Hematopoietic multipotent progenitor cell treated with erythropoietin and hydrocortisone succinate and interleukin-3 and kit ligand, for 15 days (in vitro differentiated cells): ENCODE measurements at places on chromosomes 11 and 22.

- no peak for DNase-seq
Observed at GRCh38 chr11:2122222-2122906, 16.8 kb downstream of the IGF2 start.

DNA sequence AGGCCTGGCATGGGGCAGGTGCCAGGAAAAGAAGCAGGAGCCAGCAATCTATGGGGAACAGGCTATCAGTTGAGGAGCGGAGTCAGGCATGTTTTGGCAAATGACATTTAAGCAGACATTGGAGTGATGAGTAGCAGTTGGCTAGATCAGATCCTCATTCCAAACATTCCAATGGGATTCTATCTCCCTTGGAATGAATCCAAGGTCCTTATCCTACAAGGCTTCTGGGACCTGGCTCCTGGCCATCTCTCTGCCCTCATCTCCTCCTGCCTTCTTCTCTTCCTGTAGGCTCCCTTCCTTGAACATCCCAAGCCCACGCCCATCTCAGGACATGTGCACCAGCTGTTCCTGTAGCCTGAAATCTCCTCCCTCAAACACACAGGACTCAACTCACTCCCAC, 1074.5 kb downstream of the TBC1D22A start:
- no peak for DNase-seq

DNA sequence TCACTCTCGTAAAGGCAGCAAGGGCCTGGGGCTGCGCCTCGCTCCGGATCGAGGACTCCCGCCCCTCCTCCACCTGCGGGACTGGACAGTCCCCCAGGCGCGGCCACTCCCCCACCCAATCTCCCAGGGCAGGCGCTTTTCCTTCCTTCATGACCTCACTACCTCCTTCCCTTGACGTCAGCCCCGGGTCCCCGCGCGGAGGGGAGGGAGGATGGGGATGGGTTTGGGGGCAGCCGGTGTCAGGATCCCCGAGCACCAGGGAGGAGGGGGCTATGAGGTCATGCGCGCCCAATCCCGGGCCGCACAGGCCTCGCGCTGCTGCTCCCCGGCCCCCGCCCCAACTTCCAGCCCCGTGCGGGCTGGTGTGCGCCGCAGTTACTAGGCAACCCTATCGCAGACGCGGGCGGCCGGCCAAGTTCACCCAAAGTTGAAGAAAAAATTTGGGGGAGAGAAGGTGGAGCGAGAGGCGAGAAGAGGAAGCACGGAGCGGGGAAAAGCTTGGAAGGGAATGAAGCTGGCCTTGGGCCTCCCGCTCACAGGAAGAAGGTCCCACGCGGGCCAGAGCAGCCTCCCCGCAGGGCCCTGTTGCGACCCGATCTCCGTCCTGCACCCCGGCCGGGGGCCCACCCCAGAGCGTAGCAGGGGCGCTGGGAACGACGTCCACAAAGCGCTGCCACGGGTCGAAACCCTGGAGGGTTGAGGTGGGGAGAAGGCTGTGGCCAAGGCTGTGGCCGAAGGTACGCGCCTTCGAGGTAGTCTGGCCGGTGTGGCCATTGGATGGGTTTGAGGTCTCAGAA, 8.3 kb downstream of the WT1 start:
- DNase-seq: peak; percentile 27

DNA sequence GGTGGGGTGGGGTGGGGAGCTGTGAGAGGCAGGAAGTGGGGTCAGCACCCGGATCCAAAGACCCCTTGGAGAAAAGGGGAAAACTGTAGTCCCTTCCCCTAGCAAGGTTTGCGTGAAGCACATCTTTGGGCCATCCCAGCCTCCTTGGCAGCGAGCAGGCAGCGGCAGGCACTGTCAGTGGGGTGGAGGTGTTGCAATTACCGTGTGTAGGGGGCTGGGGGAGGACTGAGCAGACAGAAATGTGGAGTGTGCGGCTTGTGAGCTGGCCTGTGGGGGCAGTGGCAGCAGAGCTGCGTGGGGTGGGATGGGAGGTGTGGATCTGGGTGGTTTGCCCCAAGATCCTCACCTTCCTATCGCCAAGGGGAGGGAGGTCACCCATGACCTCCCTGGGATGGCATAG, 16.4 kb downstream of the DAGLA start:
- DNase-seq: no peak

DNA sequence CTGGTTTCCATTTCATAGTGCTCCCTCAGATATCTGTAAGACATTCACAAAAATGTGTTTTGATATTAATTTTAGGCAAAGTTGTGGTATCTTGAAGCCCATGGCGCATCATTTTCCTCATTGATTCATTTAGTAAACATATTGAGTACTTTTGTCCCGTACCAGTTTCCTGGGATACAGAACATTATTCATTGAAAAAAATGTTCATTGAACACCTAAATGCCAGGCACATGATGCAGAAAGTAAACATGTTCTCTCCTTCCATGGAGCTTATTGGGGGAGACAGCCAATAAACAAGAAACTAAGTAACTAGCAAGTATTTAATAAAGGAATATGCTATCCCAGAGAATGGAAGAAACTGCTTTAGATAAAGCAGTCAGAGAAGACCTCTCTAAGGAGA, 195.0 kb downstream of the UVRAG start:
- DNase-seq: no peak

- peak; percentile 40 for DNase-seq
Observed at GRCh38 chr22:46110215-46110614, 40.1 kb upstream of the PPARA start.

DNA sequence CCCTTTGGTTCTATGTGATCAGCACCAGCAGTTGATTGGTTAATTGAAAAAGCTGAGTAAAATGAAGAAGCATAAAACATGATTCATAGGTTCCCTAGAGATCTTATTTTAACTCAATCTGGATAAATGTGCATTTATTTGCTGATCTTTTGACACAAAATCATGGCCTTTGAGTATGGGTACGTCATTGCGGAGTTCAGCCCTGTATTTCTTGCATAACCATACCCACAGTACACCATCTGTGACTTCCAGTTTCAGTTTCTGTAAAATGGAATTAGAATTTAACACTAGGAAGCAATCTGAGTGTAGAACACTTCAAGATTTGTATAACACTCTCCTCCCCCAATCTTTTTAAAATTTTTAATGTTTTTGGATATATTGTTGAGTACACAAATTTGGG, 358.2 kb downstream of the DDX10 start:
- no peak for DNase-seq

DNA sequence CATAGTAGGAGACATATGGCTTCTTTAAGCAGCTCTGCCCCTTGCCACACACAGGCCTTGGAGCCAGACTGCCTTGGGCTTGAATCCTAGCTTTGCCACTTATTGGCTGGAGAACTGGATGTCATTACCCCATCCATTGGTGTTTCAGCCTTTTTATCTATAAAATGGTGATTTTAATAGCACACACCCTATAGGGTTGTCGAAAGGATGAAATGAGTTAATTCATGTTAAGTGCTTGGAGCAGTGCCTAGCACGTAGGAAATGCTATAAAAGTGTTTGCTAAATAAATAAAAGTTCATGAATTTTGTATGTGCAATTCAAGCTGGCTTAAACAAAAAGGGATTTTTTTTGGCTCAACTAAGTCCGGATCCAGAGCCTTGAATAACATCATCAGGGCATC, 120.7 kb downstream of the TIMP3 start:
- DNase-seq: no peak

- DNase-seq: no peak
Observed at GRCh38 chr11:78810559-78811009, 235.9 kb upstream of the NARS2 start.

GRCh38 chr11:105769627-105770026, 159.8 kb downstream of the GRIA4 start:
- no peak for DNase-seq

- DNase-seq: no peak
Observed at GRCh38 chr11:108947654-108948570, 283.0 kb downstream of the DDX10 start.

DNA sequence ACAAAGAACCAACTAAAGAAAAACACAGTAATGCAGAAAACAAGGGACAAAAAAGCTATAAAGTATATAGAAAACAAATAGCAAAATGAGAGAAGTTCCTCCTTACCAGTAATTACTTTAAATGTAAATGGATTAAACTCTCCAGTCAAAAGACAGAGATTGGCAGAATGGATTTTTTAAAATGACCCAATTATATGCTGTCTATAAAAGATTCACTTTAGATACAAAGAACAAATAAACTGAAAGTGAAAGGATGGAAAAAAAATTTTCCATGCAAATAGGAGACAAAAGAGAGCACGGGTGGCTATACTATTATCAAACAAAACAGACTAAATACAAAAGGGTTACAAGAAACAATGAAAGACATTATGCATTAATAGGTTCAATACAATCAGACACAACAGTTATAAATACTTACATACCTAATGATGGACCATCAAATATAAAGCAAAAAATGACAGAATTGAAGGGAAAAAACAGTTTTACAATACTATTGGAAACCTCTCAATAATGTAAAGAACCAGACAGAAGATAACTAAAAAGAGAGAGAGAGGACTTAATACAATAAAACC, 64.6 kb downstream of the NARS2 start:
- no peak for DNase-seq

DNA sequence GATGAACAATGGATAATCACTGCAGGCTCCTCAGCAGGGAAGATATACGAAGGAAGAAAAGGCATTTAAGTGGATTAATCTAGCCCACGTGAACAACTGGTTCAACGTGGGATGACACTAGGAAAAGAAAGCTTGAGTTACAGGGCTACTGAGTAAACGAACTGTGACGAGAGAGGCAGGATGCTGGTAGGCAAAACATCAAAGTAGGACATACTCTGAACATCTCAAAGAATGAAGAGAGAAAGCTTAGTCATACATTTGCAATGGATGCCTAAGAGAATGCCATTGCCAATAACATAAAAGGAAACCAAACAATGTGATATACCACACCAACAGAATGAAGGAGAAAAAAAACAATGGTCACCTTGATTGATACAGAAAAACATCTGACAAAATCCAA, 12.9 kb downstream of the USP28 start:
- no peak for DNase-seq

- DNase-seq: no peak
Observed at GRCh38 chr11:85619499-85619898, 7.6 kb downstream of the DLG2 start.

GRCh38 chr11:130763087-130763980, 152.9 kb downstream of the SNX19 start:
- no peak for DNase-seq

DNA sequence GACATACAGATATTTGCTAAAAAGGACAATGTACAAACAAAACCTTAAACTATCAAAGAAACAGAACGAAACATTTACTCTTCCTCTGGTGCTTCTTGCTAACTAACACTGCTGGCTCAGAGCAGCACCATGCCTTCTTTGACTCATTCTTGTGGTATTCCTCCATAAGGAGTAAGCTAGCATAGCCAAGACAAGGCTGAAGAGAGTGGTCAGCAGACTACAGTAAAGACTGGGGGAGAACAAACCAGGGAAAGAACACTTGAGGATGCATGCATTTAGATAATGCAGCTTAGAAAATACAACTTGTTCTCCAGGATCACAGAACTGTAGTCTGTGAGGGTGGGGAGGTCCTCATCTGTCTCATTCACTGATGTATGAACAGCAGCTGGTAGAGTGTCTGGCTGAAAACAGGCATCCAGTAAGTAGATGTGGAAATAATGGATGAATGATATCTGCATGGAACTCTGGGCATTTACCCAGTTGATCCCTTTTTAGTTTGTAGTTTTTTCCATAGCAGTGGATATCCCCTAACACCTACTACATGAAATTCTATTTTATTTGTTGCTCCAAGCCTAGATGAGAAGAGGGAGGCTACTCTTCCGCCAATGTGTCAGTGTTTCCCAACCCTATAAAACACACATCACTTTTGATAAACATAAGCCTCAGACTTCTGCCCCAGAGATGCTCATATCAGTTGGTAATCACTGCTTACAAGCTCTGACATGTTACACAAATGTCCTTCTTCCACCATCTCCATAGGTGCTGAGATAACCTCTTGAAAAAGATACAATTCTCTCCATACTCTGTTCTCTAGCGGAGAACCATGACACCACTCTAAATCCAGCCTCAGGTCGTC, 7.3 kb downstream of the SNX19 start:
- DNase-seq: no peak

DNA sequence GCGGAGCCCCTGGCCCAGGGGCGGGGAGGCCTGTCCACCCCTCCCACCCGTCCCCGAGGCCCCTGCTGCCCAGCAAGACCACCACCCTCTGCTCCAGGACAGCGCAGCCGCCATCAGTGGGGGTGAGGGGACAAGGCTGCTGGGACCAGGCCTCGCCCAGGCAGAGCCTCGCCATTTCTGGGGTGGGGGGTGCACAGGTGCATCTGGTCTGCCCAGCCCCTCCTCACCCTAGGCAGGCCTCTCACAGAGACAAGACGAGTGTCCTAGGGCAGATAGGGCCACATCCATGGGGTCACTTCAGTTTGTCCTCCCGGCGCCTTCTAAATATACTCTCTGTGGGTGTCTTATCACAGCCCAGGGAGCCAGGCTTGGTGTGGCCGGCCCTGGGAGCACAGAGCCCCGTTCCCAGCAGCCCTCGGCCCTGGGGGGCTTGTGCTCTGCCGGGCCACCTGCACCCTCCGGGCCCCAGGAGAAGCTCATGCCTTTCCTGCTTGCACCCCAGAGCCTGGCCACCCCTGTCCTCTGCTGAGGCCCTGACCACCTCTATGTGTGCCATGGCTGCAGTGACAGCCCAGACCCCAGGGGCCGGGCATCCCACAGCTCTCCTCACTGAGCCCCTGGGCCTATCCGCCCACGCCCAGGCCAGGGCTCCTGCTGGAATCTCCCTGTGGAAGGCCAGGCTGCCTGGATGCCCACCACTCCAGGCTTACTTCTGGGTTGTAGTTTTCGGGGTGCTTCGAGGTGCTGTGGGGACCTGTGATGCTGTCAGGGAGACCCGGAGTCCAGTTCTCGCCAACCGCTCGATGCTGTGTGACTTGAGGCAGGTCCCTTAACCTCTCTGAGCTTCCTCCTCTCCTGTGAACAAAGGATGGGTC, 70.8 kb downstream of the KCNQ1 start:
- DNase-seq: no peak

DNA sequence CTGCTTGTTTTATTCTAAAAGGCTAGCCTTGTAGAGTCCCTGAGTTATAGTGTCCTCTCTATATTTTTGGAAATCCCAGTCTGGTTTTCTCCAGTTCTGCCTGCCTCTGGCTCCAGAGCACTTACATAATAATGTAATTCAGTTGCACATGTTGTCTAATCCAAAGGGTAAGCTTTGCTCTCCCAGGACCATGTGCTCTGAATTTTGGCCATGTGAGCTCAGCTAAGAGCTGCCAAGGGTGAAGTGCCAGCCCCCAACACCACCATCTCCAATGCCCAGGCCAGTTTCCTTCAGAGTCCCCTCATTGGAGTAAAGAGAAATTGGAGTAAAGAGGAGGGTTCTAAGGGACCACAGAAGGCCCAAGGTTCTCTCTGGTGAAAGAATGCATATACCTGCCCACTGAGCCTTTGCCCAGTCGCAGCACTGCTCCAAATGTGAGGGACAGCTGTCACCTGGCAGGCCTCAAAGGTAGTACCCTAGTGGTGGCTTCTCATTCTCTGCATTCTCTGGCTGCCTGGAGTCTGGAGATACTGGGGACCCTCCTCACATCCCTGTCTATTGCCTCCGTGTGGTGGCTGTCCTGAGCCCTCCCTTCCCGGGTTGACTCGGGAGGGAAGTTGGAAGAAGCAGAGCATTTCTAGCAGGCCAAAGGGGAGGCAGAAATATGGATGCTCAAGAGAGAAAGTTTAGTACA, 4.9 kb downstream of the CRY2 start:
- DNase-seq: no peak
